Kidney glomerular epithelial cell (primary cell): ENCODE measurements at places on chromosomes 1 and 21.

DNA sequence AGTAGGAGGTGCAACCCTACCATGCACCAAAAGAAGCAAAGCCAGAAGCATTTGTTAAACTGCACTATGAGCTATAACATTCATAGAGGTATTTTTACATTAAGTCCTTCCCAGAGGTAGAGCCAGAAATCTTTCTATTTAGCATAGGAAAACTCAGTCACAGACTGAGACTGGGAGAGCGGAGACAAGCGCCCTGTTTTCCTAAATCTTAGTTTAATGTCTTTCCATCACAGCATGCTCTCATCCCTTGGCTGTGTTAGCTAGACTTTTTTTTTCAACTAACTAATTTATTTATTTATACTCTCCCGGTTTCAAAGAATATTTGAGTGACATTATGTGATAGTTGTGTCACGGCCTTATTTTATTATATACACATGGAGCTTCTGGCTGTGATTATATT, 304.1 kb downstream of the LMX1A start:
- no peak for DNase-seq

GRCh38 chr1:51063121-51063520, 38.9 kb upstream of the C1orf185 start:
- DNase-seq = peak; percentile 93

- peak; percentile 91 for DNase-seq
Measured at GRCh38 chr1:67748630-67749029, 63.6 kb downstream of the GADD45A start.

- DNase-seq = no peak
Measured at GRCh38 chr1:5758000-5758858, 234.0 kb downstream of the NPHP4 start.
